Hypothalamus (tissue), 51 donors: ENCODE measurements at places on chromosomes 16 and 17.

DNA sequence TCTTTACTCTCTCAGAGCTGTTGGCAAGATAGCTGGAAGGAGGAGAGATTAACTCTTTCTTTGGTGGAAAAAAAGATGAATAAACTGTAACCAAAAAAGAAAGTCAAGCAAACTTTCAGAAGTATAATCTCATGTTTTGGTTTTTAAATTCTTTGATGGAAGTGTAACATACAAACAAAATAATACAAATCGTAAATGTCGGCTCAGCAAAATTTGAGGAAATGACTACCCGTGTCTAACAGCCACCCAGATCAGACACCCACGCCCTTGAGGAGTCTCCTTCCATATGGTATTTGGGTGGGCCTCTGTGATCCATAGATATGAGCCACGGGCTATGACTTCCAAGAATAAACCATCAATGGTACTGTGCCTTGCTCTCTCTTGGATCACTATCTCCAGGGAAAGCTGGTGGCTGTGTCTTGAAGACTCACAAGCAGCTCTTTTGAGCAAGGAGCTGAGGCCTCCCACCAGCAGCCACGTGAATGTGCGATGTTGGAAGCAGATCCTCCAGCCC, 9.6 kb upstream of the CD300C start:
- DNase-seq: no peak

- no peak for DNase-seq
These were observed 2.1 kb upstream of the ADCY7 start for GRCh38 chr16:50263940-50264929.

GRCh38 chr17:34382621-34383124, 19.6 kb upstream of the CCL1 start:
- no peak for DNase-seq

DNA sequence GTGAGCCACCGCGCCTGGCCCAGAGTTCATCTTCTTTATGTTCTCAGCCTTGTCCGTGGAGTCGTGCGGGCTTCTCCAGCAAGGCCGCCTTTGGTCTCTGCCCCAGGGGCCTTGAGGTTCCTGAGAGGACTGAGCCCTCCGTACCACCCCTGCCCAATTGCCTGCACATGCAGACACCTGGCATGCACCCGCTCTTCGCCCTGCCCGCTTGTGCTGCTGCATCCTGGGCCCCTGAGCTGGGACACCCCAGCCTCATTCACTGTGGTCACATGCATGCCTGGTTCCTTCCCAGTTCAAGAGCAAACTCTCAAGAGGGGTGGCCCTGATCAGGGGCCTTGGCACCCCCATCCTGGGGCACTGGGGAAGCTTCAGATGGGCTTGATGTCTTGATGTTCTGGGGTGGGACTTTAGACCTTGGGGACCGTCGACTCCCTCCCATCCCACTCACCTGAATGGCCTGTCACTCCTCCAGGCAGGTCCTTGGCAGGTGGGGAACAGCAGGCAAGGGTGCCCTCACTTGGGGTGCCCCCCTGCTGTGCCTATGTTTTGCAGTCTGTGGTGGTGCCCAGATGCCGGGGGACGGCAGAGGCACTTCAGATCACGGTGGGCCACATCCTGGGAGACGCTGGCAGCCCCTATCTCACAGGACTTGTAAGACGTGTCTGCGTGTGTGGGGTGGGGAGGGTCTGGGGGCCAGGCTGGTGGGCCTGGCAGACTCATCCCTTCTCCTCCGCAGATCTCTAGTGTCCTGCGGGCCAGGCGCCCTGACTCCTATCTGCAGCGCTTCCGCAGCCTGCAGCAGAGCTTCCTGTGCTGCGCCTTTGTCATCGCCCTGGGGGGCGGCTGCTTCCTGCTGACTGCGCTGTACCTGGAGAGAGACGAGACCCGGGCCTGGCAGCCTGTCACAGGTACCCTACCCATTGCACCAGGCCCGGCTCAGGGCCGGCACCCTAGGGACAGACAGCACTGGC, 12.7 kb upstream of the SPNS2 start:
- DNase-seq: no peak

- no peak for DNase-seq
These were observed 24.8 kb downstream of the PDIA2 start for GRCh38 chr16:307691-308312.

DNA sequence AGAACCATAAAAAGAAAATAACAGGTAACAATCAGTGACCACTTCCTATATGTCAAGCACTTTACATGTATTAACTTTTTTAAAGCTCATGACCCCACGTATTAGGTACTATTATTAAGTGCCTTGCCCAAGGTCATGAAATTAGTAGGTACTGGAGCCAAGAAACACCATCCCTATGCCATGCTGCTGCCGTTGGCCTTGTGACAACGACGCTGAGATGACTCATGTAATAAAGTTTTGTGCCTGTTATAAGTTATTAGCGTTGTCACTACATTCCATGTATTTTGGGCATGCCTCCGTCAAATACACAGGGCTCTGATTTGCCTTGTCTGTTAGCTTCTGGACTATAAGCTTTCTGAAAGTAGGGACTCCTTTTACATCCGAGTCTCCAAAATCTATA, 1.4 kb downstream of the BBS2 start:
- no peak for DNase-seq

GRCh38 chr17:56608944-56609343, 15.4 kb downstream of the NOG start:
- no peak for DNase-seq

GRCh38 chr16:28052274-28053128, 11.0 kb downstream of the GSG1L start:
- DNase-seq: no peak

- no peak for DNase-seq
These were observed at the start of gene WNK4 for GRCh38 chr17:42779936-42780850. Gene WNK4, plus strand, starts transcription at chr17:42780610. Its CDS starts 89 bp downstream, at chr17:42780699.
